Dermis blood vessel endothelial cell (primary cell): ENCODE measurements at places on chromosomes 16 and 17. TPM values are rescaled to one million over a fixed set of nuclear protein-coding genes. Genes with fewer than 3 reads are reported as not detected.

The NPIPB6 gene
- total RNA-seq: not detected in 2 replicates

The TVP23B gene
- total RNA-seq: 44.9 and 65.5 TPM in 2 replicates

The ETV4 gene
- 3.2 and 13.5 TPM in 2 replicates for total RNA-seq

The SOX9 gene
- 0.17 TPM in 1 of 2 replicates, not detected in the other for total RNA-seq

The AANAT gene
- total RNA-seq: not detected in 2 replicates

The CEMP1 gene
- total RNA-seq: not detected in 2 replicates

The TXNDC17 gene
- total RNA-seq: 56.7 and 166 TPM in 2 replicates

The KRTAP4-6 gene
- 0.19 TPM in 1 of 2 replicates, not detected in the other for total RNA-seq
